ENCODE measurements at places on chromosomes 4 and X.

- DNase-seq, result no peak
Measured at GRCh38 chr4:26471890-26472289, 18.4 kb downstream of the CCKAR start.

DNA sequence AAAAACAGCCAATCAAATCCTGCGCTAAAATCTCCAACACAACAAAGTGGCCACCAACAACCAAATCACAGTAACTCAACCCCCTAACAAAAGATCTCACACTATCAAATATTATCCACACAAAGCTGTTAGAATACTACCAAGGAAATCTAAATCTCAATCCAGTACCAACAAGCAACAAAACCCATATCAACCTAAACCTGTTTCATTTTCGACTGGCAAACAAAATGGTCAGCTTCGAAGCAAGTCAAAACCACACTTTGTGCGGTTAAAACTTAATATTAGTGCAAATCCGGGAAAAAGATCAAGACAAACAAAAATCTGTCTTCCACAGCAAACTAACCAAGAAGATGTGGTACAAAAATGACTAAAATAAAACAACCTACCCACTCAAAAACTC is 28.7 kb upstream of the MUC7 start:
- no peak for DNase-seq

DNA sequence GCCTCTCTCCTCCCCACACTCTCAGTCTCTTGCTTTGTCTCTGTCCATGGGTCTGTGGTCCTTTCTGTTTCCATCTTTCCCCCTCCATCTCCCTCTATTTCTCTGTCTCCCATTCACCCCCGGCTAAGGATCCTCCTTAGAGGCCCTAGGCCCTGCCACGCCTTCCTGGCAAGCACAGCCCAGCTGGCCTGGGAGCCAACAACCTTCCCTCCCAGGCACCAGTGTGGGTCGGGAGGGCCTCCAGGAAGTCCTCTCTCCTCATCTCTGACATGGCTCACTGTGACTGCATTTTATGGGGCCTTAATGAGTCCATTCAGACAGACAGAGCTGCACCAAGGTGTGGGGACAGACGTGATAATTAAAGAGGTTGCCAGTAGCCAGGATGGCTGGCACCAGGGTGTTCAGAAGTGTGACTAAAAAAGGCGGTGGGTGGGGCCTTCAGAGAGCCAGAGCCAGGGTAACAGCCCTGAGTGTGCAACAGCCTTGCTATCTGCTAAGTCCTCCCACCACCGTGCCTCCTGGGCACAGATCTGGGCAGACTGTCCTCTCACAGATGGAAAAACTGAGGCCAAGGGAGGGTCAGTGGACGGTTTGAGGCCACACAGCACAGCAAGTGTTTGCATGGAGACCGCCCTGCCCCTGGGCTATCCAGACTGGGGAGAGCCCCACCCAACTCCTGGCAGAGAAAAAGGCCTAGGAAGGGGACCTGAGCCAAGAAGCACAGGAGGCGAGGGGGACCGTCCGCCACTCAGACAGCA is 31.5 kb downstream of the BLOC1S4 start:
- peak; percentile 42 for DNase-seq

DNA sequence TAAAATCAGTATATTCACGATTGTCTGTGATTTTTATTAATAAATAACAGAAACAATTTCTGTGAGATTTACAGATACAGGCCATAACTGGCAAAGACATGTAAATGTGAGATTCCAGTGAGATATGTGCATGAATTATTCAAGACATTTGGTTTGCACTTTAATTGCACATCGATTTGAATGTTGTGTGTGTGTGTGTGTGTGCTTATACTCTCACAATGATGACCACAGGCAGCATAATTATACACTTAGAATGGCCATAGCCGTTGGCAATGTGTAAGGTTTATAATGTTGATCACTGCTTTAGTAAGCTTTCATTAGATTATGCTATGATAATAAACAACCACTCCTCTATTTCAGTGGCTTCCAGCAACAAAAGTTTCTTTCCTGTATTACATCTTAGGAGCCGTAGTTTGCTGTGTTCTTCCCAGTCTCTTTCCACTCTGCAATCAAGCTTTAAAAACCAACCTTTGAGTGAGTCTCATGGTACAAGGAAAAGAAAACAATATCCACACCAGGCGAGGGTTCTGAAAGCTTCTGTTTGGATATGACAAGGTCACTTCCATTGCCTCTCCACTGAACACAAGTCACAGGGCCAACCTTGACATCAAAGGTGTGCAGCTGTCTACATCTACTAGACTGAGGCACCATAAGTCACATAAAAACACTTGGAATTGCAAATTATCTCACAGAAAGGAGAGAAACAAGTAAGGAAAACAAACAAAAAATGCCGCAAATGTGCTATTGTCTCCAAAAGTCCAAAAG is 897.7 kb downstream of the RAB28 start:
- DNase-seq, result no peak

GRCh38 chrX:105328773-105329172 is 108.3 kb upstream of the TEX13A start:
- no peak for DNase-seq

GRCh38 chr4:5750052-5750945 is 39.3 kb downstream of the EVC start:
- DNase-seq, result peak; percentile 66

DNA sequence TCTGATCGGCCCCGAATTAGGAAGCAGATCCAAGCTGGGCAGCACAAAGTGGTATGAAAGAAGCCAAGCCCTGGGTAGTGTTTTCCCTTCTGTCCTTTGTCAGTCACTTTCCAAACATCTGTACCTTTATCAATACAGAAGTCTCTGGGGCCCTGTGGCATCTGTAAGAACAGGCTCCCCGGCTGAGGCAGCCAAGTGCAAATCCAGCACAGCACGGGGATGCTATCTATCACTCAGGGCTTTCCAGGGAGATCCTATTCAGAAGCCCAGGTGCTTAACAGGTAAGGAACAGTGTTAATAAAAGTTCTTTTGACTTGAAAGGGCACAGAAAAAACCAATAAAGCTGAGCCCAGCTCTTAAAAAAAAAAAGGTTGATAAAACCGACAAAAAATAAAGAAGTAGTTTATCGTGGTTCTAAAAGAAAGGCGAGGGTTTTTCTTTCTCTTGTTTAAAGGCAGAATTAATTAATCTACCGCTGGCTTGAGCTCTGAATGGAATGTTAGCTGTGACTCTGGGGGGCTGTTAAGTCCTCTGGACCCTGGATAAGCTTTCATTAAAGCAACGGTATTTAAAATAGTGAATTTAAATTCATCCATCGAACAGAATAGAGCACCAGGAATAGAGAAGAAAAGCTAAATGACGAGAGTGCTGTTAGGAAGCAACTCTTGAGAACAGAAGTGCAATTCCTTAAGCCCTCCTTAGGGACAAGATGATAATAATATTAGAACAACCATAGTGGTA is 119.1 kb upstream of the GATB start:
- no peak for DNase-seq

- peak; percentile 10 for DNase-seq
Measured at GRCh38 chrX:47296766-47297365, 64.1 kb downstream of the USP11 start.

DNA sequence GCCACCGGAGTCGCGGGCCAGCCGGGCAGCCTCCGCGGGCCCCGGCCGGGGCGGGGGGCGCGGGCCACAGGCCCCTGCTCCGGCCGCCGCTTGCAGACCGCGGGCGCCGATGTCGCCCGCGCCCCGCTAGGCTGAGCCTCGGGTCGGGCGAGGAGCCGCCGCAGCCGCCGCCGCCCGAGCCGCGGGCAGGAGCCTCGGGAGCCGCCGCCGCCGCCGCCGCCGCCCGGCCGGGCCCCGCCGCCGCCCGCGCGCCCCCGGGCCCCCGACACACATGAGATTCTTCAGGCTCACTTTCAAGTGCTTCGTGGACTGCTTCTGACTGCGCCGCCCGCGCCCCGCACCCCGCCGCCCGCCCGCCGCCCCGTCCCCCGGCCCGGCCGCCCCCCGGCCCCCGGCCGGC is 345 bp downstream of the SLC6A8 start:
- no peak for DNase-seq

DNA sequence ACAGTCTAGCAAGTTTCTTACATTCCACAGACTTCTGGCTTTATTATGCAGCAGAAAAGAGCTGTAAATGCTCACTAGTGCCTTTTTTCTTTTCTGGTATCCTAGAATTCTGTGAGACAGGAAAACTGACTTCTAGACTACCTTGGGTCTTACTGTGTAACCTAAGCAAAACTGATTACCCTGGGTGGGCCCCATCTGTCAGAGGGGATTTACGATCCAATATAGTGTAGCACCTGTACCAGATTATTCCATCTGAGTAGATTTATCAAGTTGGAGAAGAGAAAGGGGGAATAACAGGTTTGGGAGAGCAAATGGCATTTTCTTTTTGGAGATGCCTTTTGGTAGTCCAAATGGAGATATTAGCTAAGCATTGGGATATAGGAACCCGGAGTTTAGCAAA is 46.7 kb downstream of the FSTL5 start:
- no peak for DNase-seq

DNA sequence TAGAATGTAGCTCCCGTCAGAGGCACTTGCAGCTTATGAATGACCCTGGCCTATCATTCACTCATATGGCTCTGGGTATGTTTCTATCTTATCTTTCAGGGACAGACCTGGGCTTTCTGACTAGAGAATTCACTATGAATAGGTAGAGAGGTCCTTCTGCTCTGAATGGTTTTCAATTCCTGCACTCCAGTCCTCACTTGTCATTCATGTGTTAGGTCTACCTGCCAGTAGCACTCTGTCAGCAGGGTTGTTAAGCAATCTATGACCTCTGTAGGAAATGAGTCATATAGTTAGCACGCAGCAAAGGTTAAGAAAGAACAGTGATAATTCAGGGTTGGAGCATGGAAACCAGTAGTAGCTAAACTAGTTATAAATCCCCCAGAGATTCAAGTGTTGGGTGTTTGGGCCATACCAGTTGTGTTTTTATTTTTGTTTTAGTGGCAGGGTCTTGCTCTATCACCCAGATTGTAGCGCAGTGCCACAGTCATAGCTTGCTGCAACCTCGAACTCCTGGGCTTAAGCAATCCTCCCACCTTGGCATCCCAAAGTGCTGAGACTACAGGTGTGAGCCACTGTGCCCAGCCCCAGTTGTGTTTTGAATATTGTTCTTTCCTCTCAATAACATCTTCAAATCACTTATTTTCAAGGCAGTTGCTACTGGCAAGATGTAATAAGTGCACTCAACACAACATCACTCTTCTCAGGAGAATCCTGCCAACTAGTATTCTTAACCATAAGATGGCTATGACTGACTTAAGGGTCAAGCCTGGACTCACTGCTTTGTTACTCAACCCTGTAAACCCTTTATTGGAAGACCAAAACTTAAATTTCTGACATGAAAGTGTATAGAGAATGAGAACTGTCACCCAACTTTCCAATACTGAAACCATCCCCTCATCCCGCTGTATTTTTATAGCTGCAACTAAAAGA is 25.1 kb downstream of the ARL13A start:
- DNase-seq, result peak; percentile 31

- peak; percentile 12 for DNase-seq
Measured at GRCh38 chr4:181819946-181820345, 423.3 kb upstream of the TENM3 start.

- no peak for DNase-seq
Measured at GRCh38 chrX:130756233-130756632, 146.8 kb downstream of the ENOX2 start.

DNA sequence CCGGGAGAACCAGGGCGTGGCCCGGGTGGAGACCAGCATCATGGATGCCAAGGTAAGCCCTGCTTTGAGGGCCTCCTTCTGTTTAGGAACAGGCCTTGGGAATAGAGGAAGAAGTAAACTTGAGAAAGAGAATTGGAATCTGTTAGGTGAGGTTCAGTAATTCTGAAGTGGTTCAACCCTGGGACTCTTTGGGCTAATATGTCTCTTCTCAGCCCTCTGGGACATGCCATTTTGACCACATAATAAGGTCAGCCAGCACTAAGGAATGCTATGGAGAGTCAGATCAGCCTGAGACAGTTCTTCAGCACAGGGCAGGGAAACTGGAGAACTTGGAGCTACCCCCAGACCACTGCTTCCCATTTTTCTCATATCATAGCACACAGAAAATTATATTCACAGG is 63.3 kb upstream of the PRPS1 start:
- peak; percentile 27 for DNase-seq

GRCh38 chrX:13250826-13251580 is 68.8 kb downstream of the ATXN3L start:
- peak; percentile 94 for DNase-seq

DNA sequence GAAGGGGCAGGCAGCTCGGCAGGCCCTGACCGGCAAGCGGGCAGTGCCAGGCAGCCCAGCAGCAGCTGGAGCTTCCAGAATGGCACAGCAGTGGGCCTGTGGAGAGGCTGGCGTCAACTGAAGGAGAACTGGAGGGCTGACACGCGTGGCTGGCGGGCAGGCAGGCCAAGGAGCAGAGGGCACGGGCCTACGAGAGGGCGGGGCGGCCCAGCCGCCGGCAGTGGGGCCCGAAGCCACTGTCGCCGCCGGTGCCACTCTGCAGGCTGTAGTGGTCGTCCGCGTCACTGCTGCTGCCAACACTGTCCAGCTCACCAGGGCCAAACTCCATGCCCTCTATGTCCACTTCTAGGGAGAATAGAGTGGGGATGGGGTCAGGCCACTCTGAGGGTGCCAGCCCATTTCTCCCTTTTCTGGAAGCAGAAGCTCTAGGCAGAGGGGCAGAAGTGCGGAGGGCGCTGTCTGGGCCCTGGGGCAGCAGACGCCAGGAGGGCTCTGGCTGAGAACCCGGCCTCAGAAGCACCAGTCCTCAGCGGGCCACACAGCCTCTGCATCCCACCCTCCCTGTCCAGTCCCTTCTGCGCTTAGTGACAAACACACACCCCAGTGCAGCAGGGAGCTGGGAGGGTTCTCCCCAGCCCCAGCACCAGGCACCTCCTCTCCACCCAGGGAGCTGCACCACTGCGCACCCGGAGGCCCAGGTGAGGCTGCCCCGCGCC is 8.6 kb upstream of the HAUS3 start:
- DNase-seq, result no peak

- no peak for DNase-seq
Measured at GRCh38 chr4:3677748-3678070, 88.5 kb upstream of the ADRA2C start.

DNA sequence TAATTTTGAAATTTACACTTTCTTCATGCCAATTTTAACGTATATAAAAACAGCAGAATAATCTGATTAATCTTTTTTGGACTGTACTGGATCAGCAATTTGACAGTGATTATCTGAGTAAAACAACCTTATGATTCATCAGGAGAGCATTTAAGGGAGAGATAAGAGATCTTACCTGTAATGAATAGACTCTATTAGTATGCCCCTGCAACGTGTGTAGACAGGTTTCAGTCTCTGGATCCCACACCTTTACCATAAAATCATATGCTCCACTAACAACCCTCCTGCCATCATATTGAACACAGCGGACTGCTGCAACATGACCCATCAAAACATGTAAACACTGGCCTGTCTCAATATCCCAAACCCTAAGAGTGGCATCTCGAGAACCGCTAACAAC is 210.1 kb downstream of the FBXW7 start:
- no peak for DNase-seq

GRCh38 chr4:185068837-185069236 is 50.5 kb downstream of the HELT start:
- no peak for DNase-seq

- DNase-seq, result no peak
Measured at GRCh38 chr4:43990963-43991362, 457.6 kb downstream of the KCTD8 start.
